ENCODE measurements at places on chromosomes 5 and 9.

- peak; percentile 20 for DNase-seq
These were observed 614.1 kb downstream of the EBF1 start for GRCh38 chr5:158485604-158486081.

DNA sequence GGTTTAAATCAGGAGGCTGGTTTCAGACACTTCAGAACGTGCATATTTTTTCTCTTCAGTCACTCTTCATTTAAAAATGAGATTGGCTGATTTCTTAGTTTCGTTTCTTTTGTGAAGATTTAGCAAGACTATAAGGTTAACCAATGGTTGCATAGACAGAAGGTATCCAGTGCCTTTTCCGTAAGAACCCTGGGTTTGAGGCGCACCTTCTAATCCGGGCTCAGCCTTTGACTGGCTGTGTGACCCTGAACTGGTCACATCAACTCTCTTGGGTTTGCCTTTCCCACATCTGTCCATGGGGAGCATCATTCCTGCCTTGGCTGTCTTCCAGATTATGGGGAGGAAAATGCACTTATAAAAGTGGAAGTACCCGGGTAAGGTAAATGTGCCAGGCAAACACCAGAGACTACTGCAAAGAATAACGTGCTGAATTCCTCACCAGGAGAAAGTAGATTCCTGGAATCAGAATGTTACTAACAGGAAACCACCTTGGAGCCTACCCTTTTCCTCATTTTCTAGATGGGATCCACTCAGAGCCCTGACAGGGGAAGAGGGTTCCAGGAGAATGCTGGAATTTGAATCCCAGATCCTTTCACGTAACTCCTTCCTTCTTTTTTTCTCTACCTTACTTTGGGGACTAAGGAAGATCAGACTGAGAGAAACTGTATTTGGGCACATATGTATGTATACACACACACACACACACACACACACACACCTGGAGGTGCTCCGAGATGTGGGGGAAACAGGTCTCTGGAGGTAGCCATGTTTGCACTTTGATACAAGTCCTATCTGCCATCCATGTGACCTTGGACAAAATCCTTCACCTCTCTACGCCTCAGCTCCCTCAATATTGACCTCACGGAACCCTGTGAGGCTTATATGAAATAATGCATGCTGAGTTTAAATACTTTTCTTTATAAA, 6.8 kb downstream of the HAND1 start:
- DNase-seq = no peak

DNA sequence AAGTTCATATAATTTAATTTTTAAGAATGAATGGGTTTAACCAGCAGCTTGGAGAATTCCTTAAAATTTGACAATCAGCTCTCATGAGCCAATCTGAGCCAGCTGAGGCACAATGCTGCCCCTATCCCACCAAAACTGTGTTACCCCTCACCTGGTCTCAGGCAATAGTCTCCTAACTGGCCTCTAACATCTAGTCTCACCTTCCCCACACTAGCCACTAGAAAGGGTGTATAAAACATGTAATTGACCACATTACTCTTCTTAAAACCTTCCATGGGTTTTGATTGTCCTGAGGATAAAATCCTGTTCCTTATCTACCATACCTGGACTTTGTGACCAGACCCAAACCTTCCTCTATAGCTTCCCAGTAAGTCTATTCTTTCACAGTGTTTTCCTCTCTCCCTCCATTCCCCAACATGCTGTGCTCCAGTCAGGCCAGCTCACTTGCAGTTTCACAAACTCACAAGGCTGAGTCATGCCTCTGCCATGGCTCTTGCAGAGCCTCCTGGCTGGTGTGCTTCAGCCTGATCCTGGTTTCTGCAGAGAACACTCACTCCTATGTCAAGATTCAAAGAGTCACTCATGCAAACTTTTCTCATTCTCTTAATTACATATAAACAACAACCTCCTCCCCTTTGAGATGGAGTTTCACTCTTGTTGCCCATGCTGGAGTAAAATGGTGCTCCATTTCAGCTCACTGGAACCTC, 16.0 kb upstream of the ZCCHC7 start:
- DNase-seq = peak; percentile 80

GRCh38 chr5:67677422-67677970, 480.9 kb upstream of the CD180 start:
- no peak for DNase-seq

DNA sequence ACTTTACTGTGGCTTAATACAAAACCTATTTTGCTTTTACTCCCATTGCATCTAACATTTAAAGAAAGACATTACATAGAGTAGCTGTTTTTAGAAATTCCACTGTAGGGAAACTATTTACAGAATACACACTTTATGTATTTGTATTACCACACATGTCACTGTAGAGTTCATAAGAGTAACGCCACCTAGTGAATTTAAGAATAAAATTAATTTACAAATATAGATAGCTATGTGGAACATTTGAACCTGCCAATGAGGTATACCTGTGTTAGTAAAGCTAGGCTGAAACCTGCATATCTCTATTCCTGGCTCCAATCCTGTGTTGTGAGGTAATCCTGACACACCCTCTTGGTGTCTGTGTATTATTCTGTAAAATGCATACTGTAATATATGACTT, 234.4 kb downstream of the MAST4 start:
- no peak for DNase-seq

DNA sequence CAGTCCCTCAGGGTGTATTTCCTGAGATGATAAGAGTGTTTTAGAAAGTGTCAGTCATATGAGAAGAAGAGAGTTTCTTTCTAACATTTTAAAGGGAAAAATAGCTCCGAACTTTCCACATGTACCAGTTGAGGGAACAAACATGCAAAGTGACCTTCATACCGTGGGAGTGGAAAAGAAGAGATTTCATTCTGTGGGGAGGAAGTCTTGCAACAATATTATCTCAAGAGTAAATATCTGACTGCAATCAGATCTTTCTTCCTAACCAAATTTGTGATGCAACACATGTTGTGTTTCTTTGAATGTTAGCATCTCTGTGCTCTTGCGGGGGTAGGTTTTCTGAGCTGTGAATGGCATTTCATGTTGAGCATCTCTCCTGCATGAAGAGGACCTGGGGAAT, 30.6 kb downstream of the ANKRD55 start:
- DNase-seq = peak; percentile 80

GRCh38 chr5:98813755-98814154, 40.3 kb downstream of the RGMB start:
- no peak for DNase-seq

DNA sequence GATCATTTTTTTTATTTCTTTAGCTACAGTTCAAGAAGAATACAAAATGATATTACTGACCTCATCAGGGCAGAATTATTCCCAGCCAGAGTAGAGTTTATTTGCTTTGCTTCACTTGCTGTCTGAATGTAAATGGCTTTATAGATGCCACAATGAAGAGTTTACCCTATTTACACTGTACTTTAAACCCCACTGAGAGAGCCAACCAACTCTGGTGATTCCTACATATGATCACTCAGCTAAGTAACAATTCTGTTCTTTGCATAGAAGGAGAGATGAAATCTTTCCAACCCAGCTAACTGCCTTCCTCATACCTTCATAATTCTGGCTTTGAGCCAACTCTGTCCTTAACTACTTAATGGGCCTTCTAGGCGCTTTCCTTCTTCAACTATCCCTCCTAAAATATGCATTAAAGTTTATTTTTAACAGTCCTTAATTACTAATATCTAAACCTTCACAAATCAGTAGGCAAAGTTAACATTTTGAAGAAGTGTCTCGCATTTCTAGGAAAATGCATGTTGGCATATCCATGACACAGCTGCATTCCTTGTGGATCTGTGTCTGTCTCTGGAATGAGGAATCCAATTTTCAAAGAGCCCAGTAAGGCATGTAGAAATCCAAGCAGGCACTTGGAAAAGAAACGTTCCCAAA, 284.8 kb upstream of the GRAMD2B start:
- peak; percentile 60 for DNase-seq

- DNase-seq = no peak
These were observed 487.2 kb downstream of the SEMA5A start for GRCh38 chr5:9058666-9059065.

GRCh38 chr5:109365653-109366052, 44.1 kb downstream of the PJA2 start:
- no peak for DNase-seq

DNA sequence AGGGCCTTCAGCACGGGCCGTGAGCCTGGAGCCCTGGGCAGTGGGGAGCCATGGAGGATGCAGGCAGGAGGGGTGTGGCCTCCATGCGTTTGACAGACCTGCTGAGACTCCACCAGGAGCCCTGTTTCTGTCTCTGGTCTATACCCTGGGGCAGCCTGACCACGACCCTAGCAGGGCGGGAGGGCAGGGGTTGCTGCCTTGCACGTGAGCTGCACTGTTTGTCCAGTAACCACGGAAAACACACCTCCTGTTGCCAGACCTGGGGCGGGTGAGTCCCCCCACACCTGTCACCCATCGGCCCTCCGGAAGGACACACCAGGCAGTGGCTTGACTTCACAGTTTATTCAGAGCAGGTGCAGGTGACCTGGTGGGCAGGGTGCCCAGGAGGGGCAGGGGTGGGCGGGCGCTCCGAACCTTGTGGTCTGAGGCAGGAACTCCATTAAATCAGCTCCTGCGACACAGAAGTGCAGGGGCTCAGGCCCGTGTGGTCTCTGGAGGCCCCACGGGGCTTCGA, 3.9 kb downstream of the LCN8 start:
- no peak for DNase-seq

- no peak for DNase-seq
These were observed 81.1 kb downstream of the EFNA5 start for GRCh38 chr5:107589520-107590193.

DNA sequence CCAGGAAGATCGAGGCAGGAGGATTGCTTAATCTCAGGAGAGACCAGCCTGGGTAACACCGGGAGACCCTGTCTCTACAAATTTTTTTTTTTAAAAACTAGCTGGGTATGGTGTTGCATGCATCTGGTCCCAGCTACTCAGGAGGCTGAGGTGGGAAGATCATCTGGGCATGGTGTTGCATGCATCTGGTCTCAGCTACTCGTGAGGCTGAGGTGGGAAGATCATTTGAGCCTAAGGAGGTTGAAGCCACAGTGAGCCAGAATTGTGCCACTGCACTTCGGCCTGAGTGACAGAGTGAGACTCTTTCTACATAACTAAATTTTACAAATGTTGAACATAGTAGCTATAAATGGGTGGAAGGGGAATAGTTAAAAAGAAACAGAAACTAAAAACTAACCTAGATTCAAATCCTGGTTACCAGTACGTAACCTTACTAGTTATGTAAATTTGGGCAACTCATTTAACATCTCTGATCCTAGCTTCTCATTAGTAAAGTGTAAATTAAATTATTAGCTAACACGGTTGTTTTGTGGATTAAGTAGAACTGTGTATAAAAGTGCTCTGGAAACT, 41.7 kb downstream of the TMEM161B start:
- DNase-seq = no peak

- peak; percentile 80 for DNase-seq
These were observed 75.4 kb upstream of the CDKN2B start for GRCh38 chr9:22084336-22085035.

- no peak for DNase-seq
These were observed 94.0 kb upstream of the DNAH5 start for GRCh38 chr5:14038341-14038959.

DNA sequence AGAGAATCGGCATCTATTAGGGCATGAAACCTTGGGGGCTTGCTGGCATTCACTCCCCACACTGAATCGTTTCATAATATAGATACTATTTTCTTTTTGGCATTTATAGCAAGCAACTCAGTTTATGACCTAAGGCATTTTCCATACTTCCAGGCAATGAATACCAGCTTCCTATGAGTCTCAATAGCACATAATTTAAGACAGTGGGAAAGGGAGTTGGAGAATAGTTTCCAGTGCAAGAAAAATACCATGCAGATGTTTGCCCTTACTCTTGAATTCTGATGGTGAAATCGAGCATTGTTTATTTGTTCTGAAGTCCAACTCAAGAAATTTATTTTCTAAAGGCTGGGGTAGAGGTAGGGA, 175.8 kb upstream of the KLF9 start:
- DNase-seq = no peak

GRCh38 chr9:8365466-8366160, 566.0 kb upstream of the DMAC1 start:
- no peak for DNase-seq

DNA sequence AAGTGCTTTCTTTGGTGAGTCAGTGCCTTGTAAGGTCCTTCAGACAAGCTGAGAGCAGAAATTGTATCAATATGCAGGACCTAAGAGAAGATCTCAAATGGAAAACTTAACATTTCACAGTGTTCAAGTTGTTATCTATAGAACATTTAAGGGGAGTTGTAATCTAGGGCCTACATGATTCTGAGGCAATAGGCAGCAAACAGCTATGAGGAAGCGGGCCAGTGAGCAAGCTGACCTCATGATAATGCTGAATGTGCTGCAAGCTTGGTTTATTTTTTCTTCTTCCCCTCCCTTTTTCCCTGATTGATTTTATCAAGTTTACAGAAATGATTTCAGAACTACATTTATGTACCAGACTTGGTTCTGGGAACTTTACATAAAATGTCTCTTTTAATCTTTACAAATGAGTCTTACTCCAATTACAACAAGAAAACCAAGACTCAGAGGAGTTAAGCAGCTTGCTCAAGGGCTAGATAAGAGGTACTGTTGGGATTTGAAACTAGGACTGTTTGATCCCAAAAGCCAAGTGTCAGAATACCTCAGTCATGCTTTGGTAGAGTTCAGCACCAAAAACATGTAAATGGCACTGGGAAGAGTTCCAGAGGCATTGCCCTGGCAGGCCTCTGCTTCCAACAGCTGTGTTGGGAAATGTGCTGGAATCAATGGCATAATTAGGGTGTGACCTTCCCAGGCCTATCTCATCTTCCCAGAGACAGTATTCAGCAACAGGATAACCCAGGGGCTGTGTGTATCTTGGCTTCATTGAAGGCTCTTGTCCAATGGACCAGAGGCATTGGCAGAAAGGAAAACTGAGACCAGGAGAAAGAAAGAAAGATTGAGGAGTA, 130.1 kb downstream of the LRRC70 start:
- no peak for DNase-seq

DNA sequence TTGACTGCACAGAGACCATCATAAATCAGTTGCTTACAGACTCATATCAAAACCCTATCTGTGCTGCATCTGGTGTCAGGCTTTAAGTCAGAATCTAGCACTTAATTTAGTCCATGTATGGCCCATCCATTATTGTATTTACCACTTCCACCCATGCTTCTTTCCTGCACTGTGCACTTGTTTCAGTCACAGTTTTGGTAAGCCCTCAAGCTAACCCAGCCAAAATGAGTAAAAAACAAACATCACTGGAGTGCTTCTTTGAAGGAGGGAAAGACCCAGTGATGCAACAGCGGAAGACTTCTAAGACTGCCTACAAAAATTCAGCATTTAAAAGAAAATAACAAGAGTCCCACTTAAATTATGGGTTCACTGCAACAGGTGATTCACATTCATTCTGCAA, 69.0 kb downstream of the FGF10 start:
- no peak for DNase-seq

DNA sequence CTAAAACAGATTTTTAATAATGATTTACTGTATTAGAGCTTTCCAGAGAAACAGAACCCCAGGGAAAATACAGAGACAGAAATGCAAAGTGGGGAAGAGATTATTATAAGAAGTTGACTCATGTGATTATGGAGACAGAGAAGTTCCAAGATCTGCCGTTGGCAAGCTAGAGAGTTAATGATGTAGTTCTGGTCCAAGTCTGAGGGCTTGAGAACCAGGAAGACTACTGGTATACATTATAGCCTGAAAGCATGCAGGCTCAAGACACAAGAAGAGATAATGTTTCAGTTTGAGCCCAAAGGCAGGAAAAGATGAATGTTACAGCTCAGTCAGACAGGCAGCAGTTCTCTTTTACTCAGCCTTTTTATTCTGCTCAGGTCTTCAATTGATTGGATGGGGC, 98.8 kb upstream of the NFIL3 start:
- no peak for DNase-seq

GRCh38 chr5:111252799-111253545, 28.8 kb downstream of the CAMK4 start:
- DNase-seq = no peak

Data from cardiac muscle cell (in vitro differentiated cells and primary cell).